CD4-positive, alpha-beta T cell treated with Interleukin-15 for 4 hours (primary cell): ENCODE measurements at places on chromosomes 3 and 15.
A peak's percentile ranks its signal among the peaks of the same experiment; 100 is the strongest.

DNA sequence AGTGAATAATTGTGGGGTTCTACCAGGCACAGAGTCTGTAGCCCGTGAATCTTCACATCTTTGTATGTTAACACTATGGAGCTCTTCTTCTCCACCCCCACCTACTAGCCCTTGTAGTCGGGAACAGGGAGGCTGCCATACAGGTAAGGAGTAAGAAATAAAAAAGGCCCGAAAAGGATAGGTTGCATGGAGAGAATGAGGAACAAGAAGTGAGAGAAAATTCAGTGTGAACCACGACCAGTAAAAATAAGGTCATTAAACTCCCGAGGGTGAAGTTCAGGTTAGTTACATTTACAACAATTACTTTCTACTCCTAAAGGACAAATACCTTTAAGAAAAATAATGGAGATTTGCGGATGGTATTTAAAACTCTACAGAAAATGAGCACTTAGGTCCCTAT is 53.3 kb downstream of the OSBPL10 start:
- no peak for DNase-seq

GRCh38 chr3:176933704-176934103 is 263.6 kb downstream of the TBL1XR1 start:
- DNase-seq: no peak

- no peak for DNase-seq
Measured at GRCh38 chr3:146102885-146103284, 58.1 kb downstream of the PLOD2 start.

DNA sequence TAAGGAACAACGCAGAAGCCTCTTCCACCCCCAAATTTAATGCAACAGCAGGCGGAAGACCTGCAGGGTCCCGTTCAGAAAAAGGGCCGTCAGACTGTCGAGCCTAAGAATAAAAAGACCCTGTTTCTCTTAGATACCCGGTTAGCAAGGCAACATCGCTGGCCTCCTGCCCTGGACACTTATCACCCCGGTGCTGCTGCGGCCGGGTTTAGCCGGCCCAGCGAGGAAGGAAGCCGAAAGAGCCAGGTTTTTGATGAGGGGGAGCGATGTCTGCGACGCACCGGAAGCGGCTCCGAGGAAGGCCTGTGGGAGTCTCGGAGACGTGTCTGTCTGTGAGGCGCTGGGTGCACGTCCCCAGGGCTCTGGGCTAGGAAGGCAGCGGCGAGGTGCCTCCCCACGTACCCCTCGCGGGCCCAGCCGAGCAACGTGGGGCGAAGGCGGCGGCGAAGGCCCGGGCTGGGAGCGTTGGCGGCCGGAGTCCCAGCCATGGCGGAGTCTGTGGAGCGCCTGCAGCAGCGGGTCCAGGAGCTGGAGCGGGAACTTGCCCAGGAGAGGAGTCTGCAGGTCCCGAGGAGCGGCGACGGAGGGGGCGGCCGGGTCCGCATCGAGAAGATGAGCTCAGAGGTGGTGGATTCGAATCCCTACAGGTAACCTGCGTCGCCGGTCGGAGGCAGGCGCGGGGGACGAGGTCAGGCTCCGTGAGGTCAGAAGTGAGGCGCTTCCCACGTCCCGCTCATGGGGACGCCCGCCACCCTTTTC is at the start of gene UBA5:
Gene UBA5 (plus strand): TSS at position 278 of the 759 bp plus-strand sequence. CDS start 209 bp downstream, at position 487.
- DNase-seq: peak; percentile 67

DNA sequence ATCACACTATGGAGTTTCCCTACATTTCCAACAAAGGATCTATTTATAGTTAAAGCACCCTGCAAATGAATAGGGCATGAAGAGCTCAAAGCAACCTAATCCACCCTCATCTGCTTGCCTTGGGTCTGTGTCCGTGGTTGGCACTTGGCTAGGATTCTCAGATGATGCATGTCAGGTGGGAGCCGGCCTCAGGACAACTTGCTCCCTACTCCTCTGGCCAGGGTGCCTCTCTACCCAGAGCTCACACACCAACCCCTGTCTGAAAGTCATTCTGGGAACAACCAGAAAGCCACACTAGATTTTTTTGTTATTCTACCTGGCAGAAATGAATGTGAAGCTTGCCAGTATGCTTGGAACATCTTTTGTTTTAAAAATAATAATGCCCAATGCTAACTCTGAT is 13.2 kb downstream of the ARHGEF3 start:
- DNase-seq: no peak

DNA sequence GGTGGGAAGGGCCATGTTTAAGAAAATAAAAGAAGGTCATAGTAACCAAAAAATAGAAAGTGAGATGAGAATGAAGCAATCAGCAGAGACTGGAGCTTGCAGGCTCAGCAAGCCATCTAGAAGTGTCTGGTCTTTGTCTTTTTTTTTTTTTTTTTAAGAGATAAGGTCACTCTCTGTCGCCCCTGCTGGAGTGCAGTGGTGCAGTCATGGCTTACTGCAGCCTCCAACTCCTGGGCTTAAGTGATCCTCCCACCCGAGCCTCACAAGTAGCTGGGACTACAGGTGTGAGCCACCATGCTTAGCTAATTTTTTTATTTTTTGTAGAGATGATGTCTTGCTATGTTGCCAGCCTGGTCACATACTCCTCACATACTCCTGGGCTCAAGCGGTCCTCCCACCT is 36.2 kb downstream of the GXYLT2 start:
- DNase-seq: no peak
